ENCODE measurements at places on chromosomes 12 and 14.

- DNase-seq: no peak
These were observed 1.4 kb downstream of the PCNX4 start for GRCh38 chr14:60093080-60093479.

GRCh38 chr12:96711364-96711763 is 195.7 kb upstream of the NEDD1 start:
- DNase-seq: no peak

GRCh38 chr12:14258575-14258940 is 106.9 kb upstream of the ATF7IP start:
- DNase-seq: no peak

GRCh38 chr12:107478881-107479280 is 206.7 kb upstream of the PWP1 start:
- DNase-seq: no peak

- DNase-seq: no peak
These were observed 32.5 kb upstream of the ANO2 start for GRCh38 chr12:5977556-5977955.

DNA sequence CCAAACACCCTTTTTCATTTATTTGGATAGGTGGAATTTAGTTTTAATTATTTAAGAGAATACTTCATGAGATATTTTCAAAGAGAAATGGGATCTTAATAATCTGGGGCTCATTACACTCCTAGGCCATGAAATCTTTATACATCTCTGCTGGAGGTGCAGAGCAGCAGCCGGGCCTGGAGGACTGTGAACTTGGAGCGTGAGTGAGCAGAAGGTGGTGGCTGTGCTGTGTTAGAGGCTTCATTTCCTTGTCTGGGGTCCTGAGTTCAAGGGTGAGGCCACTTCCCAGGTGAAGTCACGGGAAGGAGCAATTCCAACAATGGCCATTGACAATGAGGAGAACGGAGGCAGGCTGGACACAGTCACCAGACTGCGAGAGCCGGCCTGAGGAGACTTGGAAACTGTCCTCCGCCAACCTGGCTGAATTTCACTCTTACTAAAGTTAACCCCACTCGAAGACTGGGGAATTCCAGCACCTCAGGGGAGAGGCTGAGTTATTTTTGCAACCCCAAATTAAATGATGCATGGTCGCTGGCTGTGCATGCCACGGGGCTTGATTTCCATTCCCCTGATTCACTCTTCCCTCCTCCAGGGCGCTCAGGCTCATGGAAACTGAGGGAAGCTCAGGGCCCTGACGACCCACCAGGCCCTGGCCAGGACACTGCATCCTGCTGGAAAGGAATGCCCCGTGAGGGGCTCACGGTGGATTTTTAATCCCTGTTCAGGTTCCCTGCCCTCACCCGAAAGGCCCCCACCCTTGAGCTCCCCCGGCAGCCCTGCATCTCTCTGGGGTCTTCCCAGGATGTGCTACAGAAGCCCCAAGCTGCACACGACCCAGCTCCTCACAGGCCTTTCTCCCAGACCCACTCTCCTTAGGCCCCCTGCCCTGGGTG is 22.6 kb upstream of the TRAF3 start:
- DNase-seq: no peak

GRCh38 chr12:119288576-119288975 is 46.0 kb upstream of the CCDC60 start:
- no peak for DNase-seq

DNA sequence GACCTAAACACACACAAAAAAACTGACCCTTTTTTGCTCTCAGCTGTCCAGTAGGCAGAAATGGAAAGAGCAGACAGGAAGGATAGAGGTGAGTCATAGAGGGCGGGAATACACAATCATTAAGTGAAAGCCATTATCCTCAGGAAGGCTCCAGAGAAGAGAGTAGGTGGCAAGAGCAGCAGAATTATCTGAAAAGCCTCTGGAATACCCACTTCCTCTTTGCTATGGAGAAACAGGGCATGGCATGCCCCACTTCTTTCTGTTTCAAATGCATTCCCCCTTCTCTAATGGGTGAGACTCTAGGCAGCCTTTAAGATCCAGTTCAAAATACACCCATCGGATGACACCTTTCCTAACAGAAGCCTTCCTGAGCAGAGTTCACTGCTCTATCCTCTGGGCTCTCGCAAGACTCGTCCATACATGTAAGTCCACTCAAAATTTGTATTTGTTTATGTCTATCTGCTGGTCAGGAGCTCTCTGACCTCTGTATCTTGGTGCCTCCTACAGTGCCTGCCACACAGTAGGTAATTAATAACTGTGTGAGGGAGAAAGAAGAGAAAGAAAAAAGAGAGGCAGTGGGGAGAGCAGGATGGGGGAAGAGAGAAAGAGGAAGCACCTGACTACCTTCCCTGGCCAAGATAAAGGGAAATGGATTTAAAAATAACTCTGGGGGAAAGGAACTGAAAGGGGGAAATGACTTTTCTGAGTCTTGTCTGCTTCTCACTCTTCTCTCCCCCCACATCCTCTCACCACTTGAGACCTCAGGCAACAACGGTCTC is 8.5 kb downstream of the KLHL33 start:
- no peak for DNase-seq

- no peak for DNase-seq
These were observed 398 bp upstream of the MSRB3 start for GRCh38 chr12:65277994-65278575.

GRCh38 chr14:60722357-60723115 is 1.6 kb downstream of the SIX4 start:
- no peak for DNase-seq

- no peak for DNase-seq
These were observed 46.3 kb downstream of the TTC8 start for GRCh38 chr14:88870777-88871176.

DNA sequence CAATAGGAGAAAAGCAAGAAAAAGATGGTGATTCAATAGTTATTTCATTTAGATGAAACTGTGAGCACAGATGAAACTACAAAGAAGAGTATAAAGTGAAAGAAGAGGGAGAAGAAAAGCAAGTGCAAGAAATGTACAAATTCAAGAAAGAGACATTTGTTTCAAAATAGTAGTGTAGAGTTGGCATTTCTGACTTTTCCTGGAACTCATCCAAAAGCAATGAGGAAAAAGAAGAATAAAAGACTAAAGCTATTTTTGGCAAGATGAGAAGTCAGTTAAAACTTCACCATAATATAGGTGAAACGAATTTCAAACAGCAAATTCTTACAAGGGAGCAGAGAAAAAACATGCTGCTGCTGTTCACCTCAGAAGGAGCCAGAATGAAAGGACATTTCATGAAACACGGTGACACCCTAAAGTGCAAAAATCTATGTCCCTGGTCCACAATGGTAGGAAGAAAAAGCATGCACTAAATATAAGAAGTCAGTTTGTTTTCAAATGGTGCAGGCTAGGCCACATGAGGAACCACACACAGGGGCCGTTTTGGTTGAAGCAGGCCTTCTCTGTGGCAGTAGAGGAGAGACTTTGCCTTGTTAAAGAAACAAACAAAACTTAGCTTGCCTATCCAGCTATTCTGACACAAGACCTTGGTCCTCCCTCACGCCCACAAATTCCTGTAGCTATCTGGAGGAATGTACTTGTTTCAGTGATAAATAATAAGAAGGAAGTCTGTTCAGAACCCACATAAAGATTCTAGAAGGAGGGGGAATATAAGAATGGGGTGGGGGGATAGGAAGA is 11.1 kb upstream of the CMAS start:
- DNase-seq: no peak

DNA sequence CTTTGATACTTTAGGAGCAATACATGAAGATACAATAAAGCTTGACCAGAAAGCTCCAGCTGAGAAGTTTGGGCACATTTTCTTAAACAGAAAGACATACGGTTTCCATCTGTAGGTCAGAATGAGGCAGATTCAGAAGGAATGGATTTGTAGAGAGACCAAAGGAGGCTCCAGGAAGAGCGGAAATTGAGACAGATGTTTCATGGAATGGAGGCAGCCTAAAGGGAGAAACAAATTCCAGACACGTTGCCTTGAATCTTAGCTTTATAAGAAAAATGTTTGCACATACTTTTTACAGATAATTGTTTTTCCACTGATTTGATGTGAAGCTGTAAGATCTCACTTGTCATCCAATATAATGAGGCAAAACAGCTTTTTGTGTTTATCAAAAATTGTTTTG is 24.8 kb downstream of the EPYC start:
- no peak for DNase-seq

- peak; percentile 25 for DNase-seq
These were observed 481 bp downstream of the MAX start for GRCh38 chr14:65101631-65102440.

DNA sequence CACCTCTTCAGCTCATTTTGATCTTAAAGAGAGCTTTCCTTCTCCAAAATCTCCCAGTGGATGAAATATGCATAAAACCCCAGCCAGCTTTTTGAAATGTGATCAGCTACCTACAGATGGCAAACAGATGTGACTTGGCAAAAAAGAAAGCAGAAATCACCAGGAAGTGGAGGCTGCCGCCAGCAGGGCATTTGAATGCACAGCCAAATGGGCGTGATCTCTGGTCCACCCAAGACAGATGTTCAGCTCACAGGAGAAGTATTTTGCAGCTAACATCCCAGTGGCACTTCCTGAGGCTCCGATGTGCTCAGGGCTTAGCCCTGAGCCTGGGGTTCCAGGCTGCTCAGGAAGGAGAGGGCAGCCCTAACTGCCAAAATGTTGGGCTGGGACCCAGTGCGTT is 78.3 kb downstream of the LGMN start:
- DNase-seq: no peak

DNA sequence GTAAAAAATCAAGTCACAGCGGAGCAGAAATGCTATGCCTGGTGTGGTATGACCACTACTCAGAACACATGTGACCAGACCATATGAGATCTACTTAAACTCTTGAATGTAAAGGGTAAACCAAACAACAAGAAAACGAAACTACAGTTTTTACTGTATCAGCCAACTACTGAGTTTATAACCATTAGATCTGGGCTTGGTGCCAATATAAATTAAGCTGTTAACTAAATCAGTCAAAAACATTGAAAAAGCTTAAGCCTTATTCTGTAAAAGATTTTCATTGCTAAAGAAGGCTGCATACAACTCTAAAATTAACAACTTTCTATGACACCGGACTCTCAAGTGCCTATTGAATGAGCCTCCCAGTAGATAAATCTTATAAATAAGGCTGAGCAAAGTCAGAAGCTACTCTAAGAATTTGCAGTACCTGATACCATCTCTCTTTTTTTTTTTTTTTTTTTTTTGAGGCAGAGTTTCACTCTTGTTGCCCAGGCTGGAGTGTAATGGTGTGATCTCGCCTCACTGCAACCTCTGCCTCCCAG is 35.4 kb downstream of the SPTLC2 start:
- no peak for DNase-seq

DNA sequence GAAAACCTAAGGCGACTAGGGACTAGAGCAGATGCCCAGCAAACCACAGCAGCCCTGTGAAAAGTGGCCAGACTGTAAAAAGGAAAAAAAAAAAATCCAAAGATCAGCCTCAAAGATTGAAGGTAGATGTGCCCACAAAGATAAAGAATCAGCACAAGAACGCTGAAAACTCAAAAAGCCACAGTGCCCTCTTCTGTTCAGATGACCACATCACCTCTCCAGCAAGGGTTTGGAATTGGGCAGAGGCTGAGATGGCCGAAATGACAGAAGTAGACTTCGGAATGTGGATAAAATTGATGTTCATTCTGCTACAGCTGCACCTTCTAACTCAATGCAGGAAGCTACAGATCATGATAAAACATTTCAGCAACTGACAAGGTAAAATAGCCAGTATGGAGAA is 154.4 kb downstream of the GPHN start:
- DNase-seq: no peak

DNA sequence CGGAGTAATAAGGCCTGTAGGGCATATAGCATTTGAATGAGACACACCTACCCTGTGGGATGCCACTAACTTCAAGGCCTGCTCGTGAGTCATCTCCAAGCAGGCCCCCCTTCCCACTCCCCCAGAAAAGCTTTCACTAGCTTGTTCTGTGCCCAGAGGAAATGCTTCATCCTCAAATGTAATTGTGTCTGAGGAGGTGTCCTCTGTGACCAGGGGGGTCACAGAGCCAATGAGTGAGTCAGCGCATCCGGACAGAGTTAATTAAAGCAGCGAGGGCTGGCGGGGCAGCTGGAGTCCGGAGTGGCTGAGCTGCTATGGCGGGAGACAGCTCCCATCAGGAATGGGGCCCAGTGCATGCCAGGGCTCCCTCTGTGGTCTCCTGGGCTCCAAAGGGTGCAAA is 27.0 kb upstream of the ESRRB start:
- DNase-seq: no peak

GRCh38 chr14:54807881-54808280 is 94.7 kb downstream of the GCH1 start:
- no peak for DNase-seq

GRCh38 chr12:24798335-24798734 is 150.6 kb downstream of the BCAT1 start:
- DNase-seq: no peak

GRCh38 chr12:12600659-12601058 is 11.0 kb upstream of the CREBL2 start:
- no peak for DNase-seq

DNA sequence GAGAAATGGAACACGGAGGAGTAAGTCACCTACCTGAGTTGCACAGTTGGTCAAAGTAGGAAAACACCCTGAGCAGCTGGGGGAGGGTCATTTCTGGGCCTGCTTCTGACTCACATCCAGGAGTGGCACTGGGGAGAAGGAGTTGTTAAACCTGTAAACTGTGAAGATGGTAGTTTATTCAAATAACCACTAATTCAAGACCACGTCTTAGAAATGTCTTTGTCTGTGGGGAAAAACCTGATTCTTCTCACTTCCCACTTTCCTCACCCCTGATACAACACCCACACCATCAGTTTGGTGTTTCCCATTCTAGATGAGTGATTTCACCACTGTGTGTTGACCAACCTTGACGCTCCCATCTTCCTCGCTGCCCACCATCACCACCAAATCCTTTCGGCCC is 207.1 kb downstream of the ANO4 start:
- no peak for DNase-seq

DNA sequence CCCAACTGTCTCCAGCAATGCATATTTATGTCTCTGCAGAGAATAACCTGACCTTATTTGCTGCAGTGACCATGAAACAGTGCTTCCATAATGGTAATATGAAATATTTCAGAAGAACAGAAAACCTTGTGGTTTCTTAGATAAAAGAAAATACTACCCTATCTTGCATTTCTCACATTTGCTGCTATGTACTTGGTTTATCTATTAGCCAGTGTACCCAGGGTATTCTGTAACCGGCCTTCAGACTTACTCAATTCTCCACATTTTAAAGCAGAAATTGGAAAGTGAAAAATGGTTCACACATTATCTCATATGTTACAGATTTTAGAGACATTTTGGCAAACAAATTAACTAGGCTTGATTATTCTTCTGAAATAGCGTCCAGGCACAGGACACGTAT is 57.9 kb upstream of the CCDC91 start:
- no peak for DNase-seq

- DNase-seq: no peak
These were observed 2.5 kb upstream of the CCND2 start for GRCh38 chr12:4270831-4271716.

- DNase-seq: no peak
These were observed 645.4 kb upstream of the ATXN7L3B start for GRCh38 chr12:73892201-73892600.

- no peak for DNase-seq
These were observed 91.7 kb upstream of the SEL1L start for GRCh38 chr14:81625343-81625742.

- DNase-seq: no peak
These were observed 23.6 kb downstream of the BATF start for GRCh38 chr14:75545907-75546306.

- no peak for DNase-seq
These were observed 8.0 kb upstream of the WDR20 start for GRCh38 chr14:102131741-102132140.
